ENCODE measurements at places on chromosomes 3 and 15. TPM values are rescaled to one million over a fixed set of nuclear protein-coding genes. Genes with fewer than 3 reads are reported as not detected.

DNA sequence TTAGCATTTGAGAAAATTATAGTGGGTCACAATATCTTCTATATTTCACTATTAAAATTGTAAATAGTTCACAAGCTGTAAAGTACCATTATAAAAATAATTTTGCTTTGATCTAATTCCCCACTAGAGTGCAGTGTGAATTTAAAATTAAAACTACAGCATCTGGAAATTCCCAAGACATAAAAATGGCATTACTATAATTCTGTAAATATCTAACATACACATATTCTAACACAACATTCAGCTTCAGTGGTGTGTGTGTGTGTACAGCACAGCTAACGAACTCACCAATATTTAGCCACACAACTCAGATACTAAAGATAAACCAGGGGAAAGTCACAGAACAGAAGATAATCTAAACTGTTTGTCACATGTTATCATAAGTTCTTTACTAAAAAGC, 424.9 kb upstream of the ZNF385D start:
- H3K27me3 ChIP-seq: no peaks in the 10 kb centered on the region
- DNase-seq: no peak
- H3K27ac ChIP-seq: no peak overlapping the region
- no peaks in the 10 kb centered on the region for H3K4me1 ChIP-seq

GRCh38 chr15:25241241-25241801, 197.5 kb downstream of the UBE3A start:
- no peak overlapping the region for H3K27ac ChIP-seq
- H3K27me3 ChIP-seq: no peaks in the 10 kb centered on the region
- no peak for DNase-seq
- no peaks in the 10 kb centered on the region for H3K4me1 ChIP-seq
- no peak overlapping the region for H3K4me3 ChIP-seq

- no peaks in the 10 kb centered on the region for H3K4me1 ChIP-seq
- H3K4me3 ChIP-seq: no peak overlapping the region
- DNase-seq: no peak
- H3K27me3 ChIP-seq: peaks cover 27% of the 10 kb centered on the region
Observed at GRCh38 chr15:98296653-98297052, 336.1 kb downstream of the ARRDC4 start.

RAB6B gene
- total RNA-seq: not detected

SPINT1 gene
- total RNA-seq: 1.7 TPM

DNA sequence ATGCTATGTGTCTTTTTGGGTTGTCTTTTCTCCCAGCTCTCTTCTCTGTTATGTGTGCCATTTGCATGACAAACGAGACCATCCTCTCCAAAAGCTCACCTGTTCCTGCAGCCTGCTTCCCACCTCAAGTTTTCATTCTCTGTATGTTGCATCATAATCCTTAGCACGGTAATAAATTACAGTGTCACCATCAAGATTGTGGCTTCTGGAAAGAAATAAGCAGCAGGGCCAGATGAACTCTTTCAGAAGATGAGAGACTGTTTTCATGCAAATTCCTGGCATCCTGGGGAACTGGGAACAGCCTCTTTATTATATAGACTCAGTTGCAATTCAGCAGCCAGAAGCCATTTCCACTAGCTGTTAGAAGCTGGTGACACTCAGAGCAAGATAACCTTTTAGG, 436.7 kb downstream of the EPHB1 start:
- H3K4me1 ChIP-seq: no peaks in the 10 kb centered on the region
- no peak overlapping the region for H3K4me3 ChIP-seq
- H3K36me3 ChIP-seq: no peaks in the 10 kb centered on the region
- DNase-seq: no peak
- H3K27me3 ChIP-seq: no peaks in the 10 kb centered on the region

GRCh38 chr15:90039996-90040395, 38.9 kb downstream of the ZNF710 start:
- H3K4me1 ChIP-seq: peaks cover 55% of the 10 kb centered on the region
- peaks cover 8% of the 10 kb centered on the region for H3K36me3 ChIP-seq
- DNase-seq: no peak
- no peaks in the 10 kb centered on the region for H3K27me3 ChIP-seq

DNA sequence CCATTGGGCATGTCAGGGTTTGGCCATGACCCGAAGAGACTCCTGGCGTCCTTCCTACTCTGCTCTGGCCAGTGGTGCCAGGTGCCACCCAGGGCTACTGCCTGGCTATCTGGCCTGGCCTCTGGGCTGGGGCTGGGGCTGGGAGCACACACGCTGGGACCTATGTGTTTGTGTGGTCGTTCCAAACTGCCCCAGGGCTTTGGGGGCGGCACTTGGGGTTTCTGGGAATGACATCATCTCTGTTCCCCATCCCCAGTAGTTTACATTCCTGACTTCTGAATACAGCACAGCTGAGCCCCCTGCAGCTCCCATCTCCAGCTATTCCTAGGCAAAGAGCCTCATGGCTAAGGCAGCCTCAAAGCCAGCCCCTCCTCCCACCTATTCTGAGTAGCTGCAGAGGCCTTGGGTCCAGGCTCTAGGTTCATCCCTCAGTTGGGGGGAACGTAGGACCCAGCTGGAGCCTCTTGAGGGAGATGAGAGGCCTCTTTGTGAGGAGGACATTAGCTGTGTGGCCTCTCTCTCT, 24.3 kb downstream of the PLEKHO2 start:
- H3K4me1 ChIP-seq: peaks cover 12% of the 10 kb centered on the region
- H3K27me3 ChIP-seq: no peaks in the 10 kb centered on the region
- no peak overlapping the region for H3K27ac ChIP-seq

DNA sequence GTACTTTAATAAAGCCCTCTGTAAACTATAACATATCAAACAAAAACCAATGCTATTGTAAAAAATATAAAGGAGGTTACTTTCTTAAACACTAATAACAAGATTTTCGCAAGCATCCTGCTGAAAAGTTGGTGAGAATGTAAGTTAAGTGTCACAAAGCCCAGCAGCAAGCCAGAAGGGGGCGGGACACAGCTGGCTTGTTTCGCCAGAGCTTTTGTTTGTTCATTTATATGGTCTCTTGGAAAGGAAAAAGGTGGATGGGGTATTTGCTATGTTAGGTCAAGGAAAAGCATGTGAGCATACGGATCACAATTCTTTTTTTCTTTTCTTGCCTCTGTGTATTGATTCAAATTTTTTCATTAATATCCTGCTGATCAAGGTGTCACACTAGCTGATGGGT, 59.9 kb downstream of the HACD2 start:
- H3K27ac ChIP-seq: no peak overlapping the region
- DNase-seq: no peak
- H3K4me1 ChIP-seq: peaks cover 31% of the 10 kb centered on the region
- H3K27me3 ChIP-seq: no peaks in the 10 kb centered on the region

DNA sequence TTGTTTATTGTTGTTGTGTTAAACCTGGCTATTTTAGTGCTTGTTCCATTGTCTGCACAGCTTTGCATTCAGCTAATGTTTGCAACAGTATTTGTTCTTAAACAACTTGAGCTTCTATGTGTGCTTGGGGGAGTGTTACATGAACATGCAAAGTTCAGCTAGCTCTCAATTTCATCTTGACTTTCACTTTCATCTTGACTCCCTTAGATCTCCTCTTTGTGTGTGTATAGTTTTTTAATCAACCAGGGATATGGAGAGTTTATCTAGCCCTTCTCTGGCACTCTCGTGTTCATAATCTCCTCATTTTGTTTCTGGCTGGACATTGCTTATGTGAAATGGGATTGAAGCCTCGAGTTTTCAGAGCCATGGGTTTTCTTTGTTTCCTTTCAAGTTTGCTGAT, 212.4 kb upstream of the ZBTB20 start:
- H3K4me1 ChIP-seq: peaks cover 10% of the 10 kb centered on the region
- H3K27ac ChIP-seq: no peak overlapping the region
- no peaks in the 10 kb centered on the region for H3K36me3 ChIP-seq
- no peak overlapping the region for H3K4me3 ChIP-seq

MOBP gene
- not detected for total RNA-seq

DNA sequence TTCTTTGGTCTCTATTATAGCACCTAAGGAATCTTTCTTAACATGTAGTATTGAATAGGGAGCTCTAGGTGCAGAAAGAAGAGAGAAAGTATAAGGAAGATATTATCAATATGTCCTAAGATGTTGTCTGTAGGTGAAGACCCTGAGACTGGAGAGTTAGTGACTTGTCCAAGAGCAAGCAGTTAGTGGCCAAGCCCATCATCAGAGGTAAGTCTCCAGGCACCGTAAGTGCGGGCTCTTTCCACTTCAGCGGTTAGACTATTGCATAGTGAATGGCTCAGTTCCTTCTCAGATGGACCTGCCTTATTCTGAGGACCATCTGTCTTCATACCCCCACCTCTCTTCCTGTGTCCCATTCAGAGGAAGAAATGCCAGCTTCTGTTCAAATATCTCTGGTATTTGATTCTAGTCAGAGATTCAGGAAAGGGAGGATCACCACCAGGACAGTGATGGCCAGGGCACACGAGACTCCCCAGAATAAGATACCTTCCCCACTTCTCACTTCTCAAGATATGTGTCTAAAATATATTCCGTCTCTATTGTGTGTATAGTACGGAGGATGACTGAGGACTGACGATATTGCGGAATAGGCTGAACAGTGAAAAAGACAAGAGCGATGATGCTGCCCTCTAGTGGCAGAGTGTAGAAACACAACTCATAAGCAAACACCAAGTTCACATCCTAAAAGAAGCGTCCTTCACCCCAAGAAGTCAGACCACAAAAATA, 19.1 kb upstream of the ADGRG7 start:
- H3K27ac ChIP-seq: no peak overlapping the region
- DNase-seq: peak; percentile 79
- peaks cover 5% of the 10 kb centered on the region for H3K4me1 ChIP-seq
- H3K27me3 ChIP-seq: peaks cover 9% of the 10 kb centered on the region

- H3K4me3 ChIP-seq: no peak overlapping the region
- H3K36me3 ChIP-seq: no peaks in the 10 kb centered on the region
- no peaks in the 10 kb centered on the region for H3K4me1 ChIP-seq
- no peak for DNase-seq
- no peaks in the 10 kb centered on the region for H3K27me3 ChIP-seq
Observed at GRCh38 chr3:64809086-64809485, 121.3 kb upstream of the ADAMTS9 start.

GRCh38 chr15:87403973-87404372, 852.6 kb downstream of the NTRK3 start:
- H3K27me3 ChIP-seq: no peaks in the 10 kb centered on the region
- H3K27ac ChIP-seq: no peak overlapping the region
- DNase-seq: no peak
- H3K4me1 ChIP-seq: no peaks in the 10 kb centered on the region
- H3K4me3 ChIP-seq: no peak overlapping the region

GRCh38 chr3:127747066-127747465, 74.3 kb downstream of the ABTB1 start:
- H3K27me3 ChIP-seq: peaks cover 8% of the 10 kb centered on the region
- H3K4me3 ChIP-seq: no peak overlapping the region
- H3K36me3 ChIP-seq: no peaks in the 10 kb centered on the region
- peaks cover 4% of the 10 kb centered on the region for H3K4me1 ChIP-seq

- H3K36me3 ChIP-seq: no peaks in the 10 kb centered on the region
- no peaks in the 10 kb centered on the region for H3K4me1 ChIP-seq
- H3K27me3 ChIP-seq: peaks cover 2% of the 10 kb centered on the region
- no peak overlapping the region for H3K4me3 ChIP-seq
Observed at GRCh38 chr15:88238618-88239430, 17.7 kb downstream of the NTRK3 start.

CIDEC gene
- not detected for total RNA-seq

- H3K27me3 ChIP-seq: no peaks in the 10 kb centered on the region
- H3K36me3 ChIP-seq: no peaks in the 10 kb centered on the region
- DNase-seq: no peak
Observed at GRCh38 chr15:25939122-25939521, 76.0 kb upstream of the ATP10A start.

DNA sequence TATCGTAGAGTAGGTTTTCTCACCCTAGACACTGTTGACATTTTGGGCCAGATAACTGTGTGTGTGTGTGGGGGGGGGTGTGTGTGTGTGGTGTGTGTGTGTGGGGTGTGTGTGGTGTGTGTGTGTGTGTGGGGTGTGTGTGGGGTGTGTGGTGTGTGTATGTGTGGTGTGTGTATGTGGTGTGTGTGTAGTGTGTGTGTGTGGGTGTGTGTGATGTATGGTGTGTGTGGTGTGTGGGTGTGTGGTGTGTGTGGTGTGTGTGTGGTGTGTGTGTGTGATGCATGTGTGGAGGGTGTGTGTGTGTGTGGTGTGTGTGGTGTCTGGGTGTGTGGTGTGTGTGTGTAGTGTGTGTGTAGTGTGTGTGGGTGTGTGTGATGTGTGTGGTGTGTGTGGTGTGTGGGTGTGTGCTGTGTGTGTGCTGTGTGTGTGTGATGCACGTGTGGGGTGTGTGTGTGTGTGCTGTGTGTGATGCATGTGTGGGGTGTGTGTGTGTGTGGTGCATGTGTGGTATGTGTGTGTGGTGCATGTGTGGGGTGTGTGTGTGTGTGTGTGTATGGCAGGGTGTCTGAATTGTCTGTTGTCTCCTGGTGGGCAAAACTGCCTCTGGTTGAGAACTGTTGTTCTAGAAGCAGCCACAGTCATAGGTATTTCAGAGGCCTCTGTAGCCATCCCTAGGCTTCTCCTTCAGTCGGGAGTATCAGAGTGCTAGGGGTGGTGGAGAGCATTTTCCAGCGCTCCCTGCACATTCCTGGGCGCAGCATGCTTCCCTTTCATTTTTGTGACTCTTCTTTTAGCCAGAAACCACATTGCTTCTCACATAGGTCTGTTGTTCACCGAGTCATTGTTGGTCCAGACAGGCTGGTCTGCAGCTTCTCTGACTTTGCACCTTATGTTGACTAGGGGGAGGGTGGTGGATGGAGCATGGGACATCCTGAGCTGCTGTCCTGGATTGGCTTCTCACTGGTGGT, 84.4 kb downstream of the THSD4 start:
- DNase-seq: no peak
- no peak overlapping the region for H3K27ac ChIP-seq
- no peak overlapping the region for H3K4me3 ChIP-seq

GRCh38 chr3:11185564-11186317, 31.4 kb downstream of the HRH1 start:
- DNase-seq: no peak
- no peak overlapping the region for H3K27ac ChIP-seq
- no peaks in the 10 kb centered on the region for H3K36me3 ChIP-seq
- no peaks in the 10 kb centered on the region for H3K4me1 ChIP-seq
- H3K27me3 ChIP-seq: peaks cover 15% of the 10 kb centered on the region
- H3K4me3 ChIP-seq: no peak overlapping the region

DNA sequence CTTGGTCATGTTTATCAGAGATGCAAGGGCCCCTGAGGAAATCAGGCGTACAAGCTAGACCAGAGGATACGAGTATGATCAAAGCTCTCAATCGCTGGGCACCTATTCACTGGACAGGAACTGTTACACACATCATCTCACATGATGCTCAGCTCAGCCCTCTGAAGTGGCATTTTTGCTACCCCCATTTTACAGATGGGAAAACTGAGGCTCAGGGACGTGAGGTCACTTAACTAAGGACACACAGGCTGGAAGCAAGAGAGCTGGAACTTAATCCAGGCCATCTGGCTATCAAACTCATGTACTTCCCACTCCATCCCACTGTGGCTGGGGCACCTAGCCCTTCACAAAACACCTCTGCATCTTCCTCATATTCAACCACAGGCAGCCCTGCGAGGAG, 72.9 kb upstream of the SLC6A1 start:
- no peaks in the 10 kb centered on the region for H3K36me3 ChIP-seq
- H3K4me1 ChIP-seq: no peaks in the 10 kb centered on the region
- peaks cover 18% of the 10 kb centered on the region for H3K27me3 ChIP-seq
- no peak overlapping the region for H3K27ac ChIP-seq
